ENCODE measurements at places on chromosomes 3 and 15. TPM values are rescaled to one million over a fixed set of nuclear protein-coding genes. Genes with fewer than 3 reads are reported as not detected.

The ALDH1L1 gene
- 0.11 TPM for total RNA-seq

The LOXL1 gene
- 0.59 TPM for total RNA-seq

The ATP8B4 gene
- 1.1 TPM for total RNA-seq

The PROK2 gene
- not detected for total RNA-seq

The NEDD4 gene
- total RNA-seq = 43.9 TPM

The MAP2K5 gene
- total RNA-seq = 9.8 TPM

The DUT gene
- 110 TPM for total RNA-seq

The SPESP1 gene
- not detected for total RNA-seq

The SYNPR gene
- total RNA-seq = not detected

The AHSG gene
- total RNA-seq = not detected

The UROC1 gene
- not detected for total RNA-seq

The FAH gene
- 35.3 TPM for total RNA-seq

The CADPS gene
- total RNA-seq = not detected

The FGF12 gene
- 0.37 TPM for total RNA-seq

The ARHGEF26 gene
- 6.5 TPM for total RNA-seq

The FEZF2 gene
- total RNA-seq = not detected

The TPRG1 gene
- 0.38 TPM for total RNA-seq

The STRA6 gene
- total RNA-seq = 68.8 TPM

The CD96 gene
- not detected for total RNA-seq

The ST8SIA2 gene
- total RNA-seq = 0.41 TPM

The SLC9C1 gene
- total RNA-seq = not detected

The MANF gene
- total RNA-seq = 101 TPM

The MRPL3 gene
- 101 TPM for total RNA-seq

The GCSAM gene
- not detected for total RNA-seq

The COPB2 gene
- total RNA-seq = 62.4 TPM

The CCR9 gene
- total RNA-seq = not detected

The TMEM212 gene
- not detected for total RNA-seq

The TNIK gene
- total RNA-seq = 2.1 TPM

The C2CD4B gene
- not detected for total RNA-seq

The SCN5A gene
- total RNA-seq = 0.63 TPM
